ENCODE measurements at places on chromosomes 6 and 20. TPM values are rescaled to one million over a fixed set of nuclear protein-coding genes. Genes with fewer than 3 reads are reported as not detected.

The OOEP gene
- not detected for total RNA-seq

The TMEM74B gene
- total RNA-seq, result 0.07 TPM

The SYNDIG1 gene
- total RNA-seq, result not detected

The VARS2 gene
- 15.9 TPM for total RNA-seq

The JPH2 gene
- not detected for total RNA-seq

The THBS2 gene
- total RNA-seq, result 3.2 TPM

The MAS1 gene
- total RNA-seq, result not detected

The C4A gene
- 1.3 TPM for total RNA-seq

The SLC4A11 gene
- total RNA-seq, result 4.3 TPM

The OXT gene
- total RNA-seq, result not detected

The RGS17 gene
- total RNA-seq, result 1.5 TPM

The TFEB gene
- total RNA-seq, result 4.4 TPM

The POPDC3 gene
- total RNA-seq, result 2.4 TPM

The TSHZ2 gene
- not detected for total RNA-seq

The TP53TG5 gene
- not detected for total RNA-seq

The CSE1L gene
- total RNA-seq, result 114 TPM

All from pulmonary artery endothelial cell (primary cell).